ENCODE measurements at places on chromosomes 3 and 15.

DNA sequence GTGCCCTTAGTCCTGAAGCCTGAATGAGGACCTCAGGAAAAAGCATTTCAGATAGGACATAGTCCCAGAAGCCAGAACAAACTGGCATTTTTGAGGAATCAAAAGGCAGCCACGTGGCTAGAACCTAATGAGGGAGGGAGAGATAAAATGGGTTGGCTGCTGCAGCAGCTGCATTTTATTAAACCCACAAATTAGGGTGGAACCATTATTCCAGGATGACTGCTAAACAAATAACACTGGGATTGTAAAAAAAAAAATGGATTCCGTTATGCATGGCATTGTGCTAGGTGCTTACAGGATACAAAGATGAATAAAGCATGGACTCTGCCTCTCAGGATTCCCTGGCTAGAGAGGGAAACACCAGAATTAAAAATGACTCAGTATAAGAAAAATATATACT, 141.5 kb downstream of the SATB1 start:
- no peak for DNase-seq

DNA sequence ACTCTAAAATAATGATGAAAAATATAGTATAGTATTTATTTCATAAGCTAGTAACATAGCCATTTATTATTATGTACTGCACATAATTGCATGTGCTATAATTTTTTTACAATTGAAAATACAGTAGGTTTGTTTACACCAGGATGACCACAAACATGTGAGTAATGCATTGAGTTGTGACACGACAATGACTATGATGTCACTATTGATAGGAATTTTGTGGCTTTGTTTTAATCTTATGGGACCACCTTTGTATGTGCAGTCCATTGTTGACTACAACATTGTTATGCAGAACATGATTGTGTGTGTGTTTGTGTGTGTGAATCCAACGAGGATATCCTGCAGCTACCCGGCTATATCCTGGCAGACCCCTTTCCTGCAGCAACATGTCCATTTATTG, 372.2 kb upstream of the MCTP2 start:
- DNase-seq, result no peak

GRCh38 chr3:159781867-159782266, 206.8 kb upstream of the IL12A start:
- no peak for DNase-seq

GRCh38 chr15:83871808-83872559, 218.1 kb downstream of the ADAMTSL3 start:
- no peak for DNase-seq

DNA sequence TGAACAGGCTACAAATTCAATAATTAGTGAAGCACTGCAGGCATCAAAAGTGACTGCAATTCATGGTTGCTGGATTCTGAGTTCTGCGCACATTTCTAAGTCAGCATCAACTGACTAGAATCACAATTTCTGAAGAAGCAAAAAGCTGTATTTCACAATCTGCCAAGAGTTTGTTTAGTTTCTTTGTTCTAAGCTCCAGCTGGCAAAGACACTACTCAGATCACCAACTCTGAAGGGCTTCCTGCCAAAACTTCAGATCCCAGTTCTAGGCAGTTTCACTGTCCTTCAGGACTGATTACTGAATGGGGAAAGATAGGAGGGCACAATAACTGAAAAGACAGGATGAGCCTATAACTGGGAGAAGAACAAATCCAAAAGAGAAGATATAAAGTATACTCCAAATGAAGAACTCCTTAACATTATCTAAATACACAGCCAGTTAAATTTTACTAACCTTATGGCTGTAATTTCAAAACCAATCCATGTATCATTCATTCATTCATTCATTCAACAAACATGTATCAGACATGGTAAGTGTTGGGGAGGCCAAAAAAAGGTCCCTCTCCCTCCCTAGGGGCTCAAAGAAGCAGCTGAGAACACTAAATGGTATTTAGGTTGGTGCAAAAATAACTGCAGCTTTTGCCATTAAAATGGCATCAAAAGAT, 17.1 kb downstream of the TJP1 start:
- no peak for DNase-seq

GRCh38 chr3:31465999-31466398, 66.7 kb upstream of the STT3B start:
- DNase-seq, result no peak

- DNase-seq, result no peak
Measured at GRCh38 chr3:101938262-101938847, 89.0 kb downstream of the NFKBIZ start.

DNA sequence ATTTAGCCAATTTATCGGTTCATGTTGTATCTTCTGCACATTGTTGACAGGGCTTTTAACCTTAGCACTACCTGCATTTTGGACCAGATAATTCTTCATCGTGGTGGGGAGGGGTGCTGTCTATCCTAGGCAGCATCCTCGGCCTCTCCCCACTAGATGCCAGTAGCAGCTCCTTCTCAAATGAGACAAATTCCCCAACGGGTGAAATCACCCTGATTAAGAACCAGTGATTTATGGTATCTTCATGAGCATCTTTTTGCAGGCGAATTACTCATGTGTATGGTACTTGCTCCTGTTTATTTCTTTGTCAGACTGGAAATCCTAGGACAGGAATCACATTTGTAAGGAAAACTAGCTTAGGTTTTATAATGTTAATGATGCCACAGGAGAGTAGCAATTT, 68.0 kb downstream of the C3orf70 start:
- no peak for DNase-seq

GRCh38 chr3:47128137-47128536, 35.8 kb downstream of the SETD2 start:
- no peak for DNase-seq

GRCh38 chr3:182078316-182078715, 366.6 kb downstream of the SOX2 start:
- no peak for DNase-seq

DNA sequence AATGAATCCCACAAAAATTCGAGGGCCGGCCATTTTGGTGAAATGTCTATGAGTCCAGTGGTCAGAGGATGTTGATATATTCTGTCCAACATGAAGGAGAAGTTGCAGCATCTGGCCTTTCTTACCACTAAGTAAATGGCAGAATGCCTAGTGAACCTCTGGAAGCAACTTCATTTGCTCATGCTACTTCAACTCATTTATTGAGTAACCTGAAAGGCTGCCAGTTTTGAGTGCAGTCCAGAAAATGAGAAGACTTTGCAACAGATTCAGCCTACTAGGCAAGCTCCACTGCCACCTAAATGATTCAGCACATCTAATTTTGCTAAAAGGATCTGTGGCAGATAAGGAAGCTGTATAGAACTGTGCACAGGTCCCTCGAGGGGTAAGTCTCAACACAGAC, 265.0 kb downstream of the OPA1 start:
- DNase-seq, result no peak

- no peak for DNase-seq
Measured at GRCh38 chr3:187277129-187277462, 14.4 kb downstream of the MASP1 start.

- no peak for DNase-seq
Measured at GRCh38 chr3:60774617-60775016, 476.6 kb downstream of the FHIT start.

GRCh38 chr3:80190051-80190450, 422.3 kb upstream of the ROBO1 start:
- no peak for DNase-seq

GRCh38 chr3:39848365-39848764, 39.0 kb downstream of the MYRIP start:
- DNase-seq, result no peak

DNA sequence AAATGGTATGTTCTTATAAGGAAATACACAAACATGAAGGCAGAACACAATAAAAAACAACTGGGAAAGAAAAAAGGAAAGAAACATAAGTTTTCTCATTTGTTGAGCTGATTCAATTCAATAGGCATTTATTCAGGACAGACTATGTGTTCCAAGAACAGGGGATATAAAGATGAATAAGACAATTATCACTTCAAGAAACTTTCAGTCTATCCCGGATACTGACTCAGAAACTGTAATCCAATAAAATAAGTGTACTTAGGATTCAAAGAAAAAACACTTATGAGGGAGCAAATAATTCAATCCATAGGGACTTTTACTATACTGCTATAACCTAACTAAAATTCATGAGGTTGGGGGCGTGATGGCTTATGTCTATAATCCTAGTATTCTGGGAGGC, 3.5 kb upstream of the POPDC2 start:
- no peak for DNase-seq

DNA sequence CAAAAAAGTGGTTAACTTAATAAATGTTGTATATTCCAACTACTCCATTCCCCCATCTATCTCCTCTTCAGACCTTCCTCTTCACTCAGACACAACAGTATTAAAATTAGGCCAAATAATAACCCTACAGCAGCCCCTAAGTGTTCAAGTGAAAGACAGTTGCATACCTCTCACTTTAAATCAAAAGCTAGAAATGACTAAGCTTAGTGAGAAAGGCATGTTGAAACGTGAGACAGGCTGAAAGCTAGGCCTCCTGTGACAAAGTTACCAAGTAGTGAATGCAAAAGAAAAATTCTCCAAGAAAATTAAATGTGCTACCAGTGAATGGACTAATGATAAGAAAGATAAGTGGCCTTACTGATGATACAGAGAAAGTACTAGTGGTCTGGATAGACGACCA, 71.7 kb downstream of the ANKRD28 start:
- no peak for DNase-seq

GRCh38 chr15:42102646-42103235, 8.4 kb upstream of the PLA2G4D start:
- no peak for DNase-seq

DNA sequence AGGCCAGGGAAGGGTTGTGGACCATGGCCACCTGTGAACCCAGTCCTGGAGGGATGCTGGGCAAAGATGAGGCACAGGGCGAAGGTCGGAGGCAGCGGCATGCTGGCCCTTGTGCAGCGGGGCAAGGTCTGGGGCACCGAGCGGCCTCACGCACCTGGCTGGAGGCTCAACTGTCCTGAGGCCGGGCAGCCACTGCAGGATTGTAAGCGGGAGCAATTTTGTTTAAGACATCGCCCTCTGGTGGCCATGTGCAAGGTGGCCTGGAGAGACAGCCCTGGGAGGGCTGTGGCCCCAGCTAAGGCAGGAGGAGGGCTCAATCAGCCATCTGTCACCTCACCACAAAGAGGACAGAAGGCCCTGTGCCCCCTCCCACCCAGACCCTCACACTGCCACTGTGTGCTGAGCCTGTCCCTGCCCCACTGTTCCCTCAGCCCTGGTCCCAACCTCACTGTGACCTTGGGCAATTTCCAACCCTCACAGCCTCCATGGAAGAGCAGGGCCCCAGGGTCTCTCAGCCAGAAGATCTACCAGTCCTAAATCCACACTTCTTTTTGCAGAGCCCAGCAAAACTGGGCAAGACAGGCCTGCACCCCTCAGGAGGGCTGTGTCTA, 46.2 kb downstream of the TPRA1 start:
- peak; percentile 95 for DNase-seq

- no peak for DNase-seq
Measured at GRCh38 chr3:171092467-171092911, 66.0 kb upstream of the SLC2A2 start.

DNA sequence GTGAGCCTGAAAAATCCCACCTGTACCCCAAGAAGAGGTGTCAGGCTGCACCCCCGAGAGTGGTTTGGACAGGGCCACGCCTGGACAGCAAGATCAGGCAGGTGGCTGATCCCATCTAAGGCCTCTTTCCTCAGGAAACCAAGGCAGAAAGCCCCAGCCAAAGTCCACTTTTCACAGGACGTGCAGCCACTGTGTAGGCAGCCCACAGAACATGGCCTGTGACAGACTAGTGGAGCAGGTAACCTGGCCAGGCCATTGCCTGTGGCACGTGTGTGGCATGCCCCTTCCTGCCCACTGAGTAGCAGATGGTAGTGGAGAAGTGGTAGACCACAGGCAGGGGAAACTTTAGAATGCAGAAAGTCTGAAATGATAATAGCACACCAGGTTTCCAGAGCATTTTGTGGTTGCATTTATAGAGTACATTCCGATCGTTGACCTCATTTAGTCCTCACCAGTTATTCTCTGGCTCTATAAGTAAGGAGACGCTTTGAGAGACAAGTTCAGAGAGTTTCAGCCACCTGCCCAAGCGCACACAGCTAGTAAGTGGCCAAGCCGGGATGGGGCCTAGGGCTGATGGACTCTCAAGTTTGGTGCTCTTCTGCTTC, 68.7 kb downstream of the AAGAB start:
- no peak for DNase-seq

- no peak for DNase-seq
Measured at GRCh38 chr3:170309046-170309445, 48.5 kb upstream of the SKIL start.

- DNase-seq, result no peak
Measured at GRCh38 chr15:98480844-98481243, 167.5 kb upstream of the IGF1R start.

- no peak for DNase-seq
Measured at GRCh38 chr15:68674975-68675374, 96.2 kb downstream of the CORO2B start.

- peak; percentile 71 for DNase-seq
Measured at GRCh38 chr15:34588046-34588674, 4.7 kb upstream of the GOLGA8B start.

GRCh38 chr3:98003306-98003969, 31.2 kb upstream of the RIOX2 start:
- DNase-seq, result no peak

- DNase-seq, result no peak
Measured at GRCh38 chr3:106184540-106185457, 316.0 kb upstream of the CBLB start.

GRCh38 chr15:28017423-28017924, 81.6 kb downstream of the OCA2 start:
- no peak for DNase-seq

- DNase-seq, result no peak
Measured at GRCh38 chr3:127740136-127740915, 67.6 kb downstream of the ABTB1 start.

- no peak for DNase-seq
Measured at GRCh38 chr3:187725224-187725623, 20.0 kb downstream of the BCL6 start.
